Natural killer cell treated with Interleukin-12 subunit alpha and Interleukin-12 subunit beta and Interleukin-15 and Interleukin-18, amount 100 ng/mL, for 72 hours (primary cell): ENCODE measurements at places on chromosomes 5 and 9. TPM values are rescaled to one million over a fixed set of nuclear protein-coding genes. Genes with fewer than 3 reads are reported as not detected.

GRCh38 chr9:99601571-99602111 lies 220.0 kb upstream of the NR4A3 start:
- no peak for DNase-seq

- no peak for DNase-seq
Observed at GRCh38 chr9:15298362-15298761, 8.7 kb downstream of the TTC39B start.

Gene PAPPA
- total RNA-seq, result not detected

GRCh38 chr5:53631251-53631650 lies 70.8 kb downstream of the NDUFS4 start:
- no peak for DNase-seq

GRCh38 chr5:133397990-133398645 lies 214.2 kb downstream of the FSTL4 start:
- peak; percentile 40 for DNase-seq

GRCh38 chr9:106149956-106150355 lies 455.6 kb downstream of the TMEM38B start:
- DNase-seq, result no peak

DNA sequence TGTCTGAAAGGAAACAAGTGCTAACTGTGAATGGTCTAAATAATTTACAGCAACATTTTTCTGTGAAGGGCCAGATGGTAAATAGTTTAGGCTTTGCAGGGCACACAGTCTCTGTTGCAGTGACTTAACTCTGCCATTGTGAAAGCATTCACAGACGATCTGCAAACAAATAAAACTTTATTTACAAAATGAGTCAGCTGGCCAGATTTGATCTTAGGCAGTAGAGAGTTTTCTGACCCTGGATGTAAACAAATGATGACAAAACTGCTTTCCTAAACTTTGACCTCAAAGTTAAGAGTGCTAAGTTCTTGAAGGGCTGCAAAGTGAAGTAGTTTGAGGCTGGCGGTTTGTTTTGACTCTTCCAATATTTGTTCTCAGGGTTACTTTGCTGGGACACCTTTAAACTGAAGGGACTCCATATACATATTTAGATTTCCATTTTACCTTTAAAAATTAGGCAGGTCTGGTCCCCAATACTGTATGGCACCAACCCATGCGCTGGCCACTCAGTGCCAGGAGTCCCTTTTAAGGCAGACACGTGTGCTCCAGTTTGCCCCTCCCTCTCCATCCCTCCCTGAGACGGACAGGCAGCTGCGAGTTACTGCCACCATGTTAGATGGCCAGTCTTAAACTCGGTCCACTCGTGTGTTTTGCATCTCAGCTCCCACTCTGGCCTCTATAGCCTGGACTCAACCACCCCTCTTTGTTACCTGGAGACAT lies 4.0 kb upstream of the ADAMTS16 start:
- DNase-seq, result no peak

- peak; percentile 82 for DNase-seq
Observed at GRCh38 chr5:157651623-157652376, 438 bp downstream of the SOX30 start.

GRCh38 chr9:90988318-90988717 lies 186.7 kb downstream of the SYK start:
- no peak for DNase-seq

- no peak for DNase-seq
Observed at GRCh38 chr5:54696346-54696745, 178.8 kb downstream of the SNX18 start.

- no peak for DNase-seq
Observed at GRCh38 chr9:74610523-74611061, 113.5 kb downstream of the RORB start.

DNA sequence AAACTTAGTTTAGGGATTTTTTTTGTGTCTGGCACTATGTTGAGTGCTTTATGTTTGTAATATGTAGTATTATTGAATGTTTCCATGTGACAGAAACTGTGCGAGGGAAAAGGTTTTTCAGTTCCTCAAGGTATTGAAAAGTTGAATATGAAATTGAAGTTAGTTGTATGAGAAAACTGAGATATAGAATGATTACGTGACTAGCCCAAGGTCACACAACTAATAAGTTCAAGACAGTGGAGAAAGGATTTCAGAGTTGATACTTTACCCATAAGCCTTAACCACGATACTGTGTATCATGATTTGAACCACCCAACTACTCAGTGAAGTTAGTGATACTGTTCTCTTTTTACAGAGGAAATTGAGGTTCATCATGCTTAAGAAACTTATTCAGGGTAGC lies 5.7 kb downstream of the NIPBL start:
- DNase-seq, result no peak

- no peak for DNase-seq
Observed at GRCh38 chr9:131661568-131662288, 78.1 kb downstream of the RAPGEF1 start.

Gene PCDHAC2
- total RNA-seq, result not detected

DNA sequence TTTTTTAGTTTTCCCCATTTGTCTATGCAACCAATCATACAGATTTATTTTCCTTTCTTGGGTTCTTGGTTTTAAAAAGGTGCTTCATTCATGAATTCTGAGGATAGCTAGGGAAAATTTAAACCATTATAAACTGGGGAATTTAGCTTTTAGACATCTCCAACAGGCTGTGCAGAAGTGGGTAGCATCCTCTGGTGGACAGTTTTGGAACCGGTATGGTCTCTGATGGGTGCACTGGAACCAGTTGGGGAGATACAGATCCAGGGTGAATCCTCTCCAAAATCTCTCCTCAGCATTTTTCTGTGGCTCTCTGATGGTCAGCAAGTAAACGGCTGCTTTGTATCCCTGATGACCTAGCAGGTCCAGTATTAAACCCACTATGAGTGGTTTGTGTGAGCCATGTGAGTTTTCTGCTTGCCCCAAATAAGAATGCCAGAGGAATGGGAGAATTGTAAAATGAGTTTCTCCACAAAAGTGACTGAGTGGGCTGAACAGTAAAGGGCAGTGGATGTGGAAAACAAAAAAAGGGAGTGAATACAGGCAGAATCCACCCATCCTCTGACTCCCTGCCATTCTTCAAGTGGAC lies 9.1 kb upstream of the DNAJC25 start:
- no peak for DNase-seq

- DNase-seq, result no peak
Observed at GRCh38 chr9:131733541-131734061, 6.3 kb downstream of the RAPGEF1 start.

Gene SH3RF2
- 0.07 TPM for total RNA-seq
